ENCODE measurements at places on chromosomes 2 and 18.

GRCh38 chr18:33097126-33097525 lies 324.3 kb upstream of the KLHL14 start:
- no peak for DNase-seq

DNA sequence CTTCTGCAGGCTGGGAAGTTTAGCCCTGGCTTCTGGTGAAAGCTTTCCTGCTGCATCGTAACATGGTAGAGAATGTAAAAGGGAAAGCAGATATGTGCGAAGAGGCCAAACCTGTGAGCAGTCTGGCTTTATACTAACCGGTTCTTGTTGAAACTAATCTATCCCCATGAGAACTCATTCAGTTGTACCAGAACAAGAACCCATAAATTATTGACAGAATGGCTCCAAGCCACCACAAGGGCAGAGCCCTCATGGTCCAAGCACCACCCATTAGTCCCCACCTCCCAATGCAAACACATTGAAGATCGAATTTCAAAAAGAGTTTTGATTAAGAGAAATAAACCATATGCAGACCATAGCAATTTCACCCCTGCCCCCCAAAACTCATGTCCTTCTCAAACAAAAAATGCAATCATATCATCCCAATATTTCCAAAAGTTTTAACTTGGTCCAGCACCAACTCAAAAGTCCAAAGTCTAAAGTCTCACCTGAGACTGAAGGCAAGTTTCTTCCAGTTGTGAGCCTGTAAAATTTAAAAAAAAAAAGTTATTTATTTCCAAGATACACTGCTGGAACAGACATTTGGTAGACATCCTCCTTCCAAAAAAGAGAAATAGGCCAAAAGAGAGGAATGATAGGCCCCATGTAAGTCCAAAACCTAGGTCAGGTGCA lies 318.9 kb downstream of the CNTNAP5 start:
- no peak for DNase-seq

DNA sequence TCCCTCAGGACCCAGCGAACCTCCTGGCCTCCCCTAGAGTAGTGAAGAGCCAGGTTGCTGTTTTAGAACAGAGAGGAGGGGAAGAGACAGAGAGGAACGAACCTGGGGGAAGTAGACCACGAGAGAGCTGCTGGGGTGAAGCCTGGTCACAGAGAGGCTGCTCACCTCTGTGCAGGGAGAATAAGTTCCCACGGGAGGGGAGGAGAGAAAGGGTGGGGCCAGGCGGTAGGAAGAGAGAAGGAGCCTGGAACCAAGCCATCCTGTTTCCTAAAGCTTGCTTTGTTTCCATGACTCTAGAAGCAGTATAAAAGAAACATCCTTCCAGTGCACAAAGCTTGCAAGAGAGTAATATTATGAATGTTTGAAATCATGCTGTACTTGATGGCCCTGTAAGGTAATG lies 147.9 kb downstream of the MYT1L start:
- DNase-seq = no peak

DNA sequence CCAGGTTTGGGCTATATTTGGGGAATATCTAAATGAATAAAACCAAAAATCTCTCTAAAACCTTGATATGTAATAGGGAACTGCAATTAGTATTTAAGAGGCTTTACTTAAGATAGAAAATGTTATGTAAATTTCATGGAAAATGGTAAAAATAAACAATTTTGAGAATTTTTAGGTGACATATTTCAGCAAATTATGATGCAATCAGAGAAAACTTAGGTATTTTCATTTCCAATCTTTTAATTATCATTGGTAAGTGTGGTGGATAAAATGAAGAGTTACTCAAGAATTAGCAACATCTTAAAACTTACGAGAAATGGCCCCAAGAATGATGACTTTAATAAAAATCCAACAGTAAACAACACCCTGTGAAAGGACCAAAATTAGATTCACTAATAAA lies 571.4 kb downstream of the ERBB4 start:
- DNase-seq = no peak

- DNase-seq = no peak
Observed at GRCh38 chr2:217316743-217317142, 456.9 kb upstream of the TNP1 start.

DNA sequence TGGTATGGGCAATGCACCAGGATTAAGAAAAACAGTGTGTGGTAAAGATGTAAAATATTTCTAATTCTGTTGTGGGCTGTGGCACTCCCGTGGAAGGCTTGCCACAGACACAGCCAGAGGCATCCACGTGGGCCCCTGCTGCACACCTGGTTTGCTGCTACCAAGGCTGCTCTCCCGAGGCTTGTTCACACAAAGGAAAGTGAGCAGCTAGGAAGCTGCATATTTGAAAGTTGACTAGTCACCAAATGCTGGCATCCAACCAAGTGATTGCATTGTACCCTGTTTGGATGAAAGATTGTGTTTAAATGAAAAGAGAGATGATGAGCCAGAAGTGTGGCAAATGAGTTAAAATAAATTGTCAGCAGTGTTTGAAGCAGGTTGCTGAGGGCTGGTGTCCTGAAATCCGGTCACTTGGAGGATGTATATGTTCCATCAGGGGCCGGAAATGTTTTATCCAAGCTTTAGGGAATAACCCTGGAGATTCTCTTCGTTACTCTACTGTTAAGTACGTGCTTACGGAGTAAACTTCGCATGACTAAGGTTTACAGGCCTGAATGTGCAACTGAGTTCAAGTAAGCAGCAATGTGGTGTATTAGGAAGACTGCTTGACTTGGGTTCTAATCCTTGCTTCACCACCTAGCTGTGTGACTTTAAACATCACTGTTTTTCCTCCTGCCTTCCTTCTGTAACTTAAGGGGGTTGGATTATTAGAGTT lies 86.1 kb downstream of the MSH2 start:
- no peak for DNase-seq

- no peak for DNase-seq
Observed at GRCh38 chr2:238127165-238128060, 11.1 kb upstream of the KLHL30 start.

DNA sequence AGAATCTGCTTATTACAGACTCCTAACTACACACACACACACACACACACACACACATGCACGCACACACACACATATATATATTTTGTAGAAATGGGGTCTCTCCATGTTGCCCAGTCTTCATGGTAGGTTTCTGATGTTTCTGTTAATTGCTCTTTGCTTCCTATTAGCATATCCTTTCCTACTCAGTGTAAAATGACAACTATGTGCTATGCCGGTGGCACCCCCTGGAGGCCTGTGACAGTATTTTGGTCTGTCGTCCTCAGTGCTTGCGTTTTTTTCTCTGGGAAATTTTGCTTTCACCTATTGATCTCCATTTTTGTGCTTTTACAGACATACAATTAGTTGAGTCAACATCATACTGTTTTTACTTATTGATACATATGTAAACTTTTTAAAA lies 322.1 kb downstream of the LRRTM1 start:
- no peak for DNase-seq

- DNase-seq = no peak
Observed at GRCh38 chr18:48123324-48123723, 192.9 kb upstream of the SMAD2 start.

GRCh38 chr2:69796174-69796573 lies 33.3 kb upstream of the GMCL1 start:
- DNase-seq = no peak

DNA sequence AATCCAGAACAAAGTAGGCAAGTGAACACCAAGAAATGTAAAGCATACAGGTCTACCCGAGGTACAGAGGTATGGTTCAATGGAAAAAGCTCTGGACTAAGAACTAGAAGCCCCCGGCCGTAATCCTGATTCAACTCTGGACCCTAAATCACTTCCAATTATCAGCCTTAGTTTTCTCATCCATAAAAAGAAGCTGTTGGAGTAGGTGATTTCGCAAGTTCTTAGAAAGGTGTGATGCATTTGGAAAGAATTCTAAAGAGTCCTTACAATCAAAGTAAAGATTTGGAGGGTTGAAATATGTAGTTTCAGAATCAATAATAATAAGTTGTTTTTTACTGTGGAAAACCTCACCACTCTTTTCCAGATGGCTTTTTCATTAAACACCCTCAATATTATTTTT lies 622.1 kb upstream of the ID2 start:
- no peak for DNase-seq

DNA sequence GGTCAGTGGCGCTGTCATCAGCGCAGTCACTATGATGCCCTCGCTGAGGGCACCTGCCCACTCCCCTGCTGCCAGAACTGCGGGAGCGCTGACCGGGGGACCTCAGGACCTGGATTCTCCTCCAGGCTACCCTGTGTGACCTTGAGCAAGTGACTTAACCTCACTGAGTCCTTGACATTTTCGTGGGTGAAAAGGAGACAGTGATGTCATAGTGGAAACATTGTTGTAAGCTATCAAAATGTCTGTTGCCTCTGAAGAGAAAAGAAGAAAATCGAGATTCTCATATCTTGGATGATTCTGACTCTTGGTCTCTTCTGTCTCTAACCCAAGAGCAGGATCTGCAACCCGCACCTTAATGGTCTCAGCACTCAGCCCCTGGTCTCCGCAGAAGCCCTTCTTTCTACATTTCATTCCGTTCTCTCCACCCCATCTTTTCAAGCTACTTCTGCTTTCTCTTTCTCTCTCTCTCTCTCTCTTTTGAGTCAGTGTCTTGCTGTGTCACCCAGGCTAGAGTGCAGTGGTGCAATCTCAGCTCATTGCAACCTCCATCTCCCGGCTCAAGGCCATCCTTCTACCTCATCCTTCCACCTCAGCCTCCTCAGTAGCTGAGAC lies 978 bp upstream of the TUBA4A start:
- DNase-seq = no peak

Data from NCI-H446 treated with DMSO at 0.1 percent for 48 hours (cell line).